ENCODE measurements at places on chromosomes 3 and 15. TPM values are rescaled to one million over a fixed set of nuclear protein-coding genes. Genes with fewer than 3 reads are reported as not detected.

Gene DLEC1
- total RNA-seq: 3.3 TPM

Gene SLC27A2
- total RNA-seq: 26.5 TPM

Gene SHC4
- total RNA-seq: 0.50 TPM

Gene LRRN1
- 1.4 TPM for total RNA-seq

Gene ECE2
- total RNA-seq: not detected

Gene TMOD2
- 9.3 TPM for total RNA-seq

Gene PCSK6
- 7.3 TPM for total RNA-seq

Gene CD276
- 31.5 TPM for total RNA-seq

DNA sequence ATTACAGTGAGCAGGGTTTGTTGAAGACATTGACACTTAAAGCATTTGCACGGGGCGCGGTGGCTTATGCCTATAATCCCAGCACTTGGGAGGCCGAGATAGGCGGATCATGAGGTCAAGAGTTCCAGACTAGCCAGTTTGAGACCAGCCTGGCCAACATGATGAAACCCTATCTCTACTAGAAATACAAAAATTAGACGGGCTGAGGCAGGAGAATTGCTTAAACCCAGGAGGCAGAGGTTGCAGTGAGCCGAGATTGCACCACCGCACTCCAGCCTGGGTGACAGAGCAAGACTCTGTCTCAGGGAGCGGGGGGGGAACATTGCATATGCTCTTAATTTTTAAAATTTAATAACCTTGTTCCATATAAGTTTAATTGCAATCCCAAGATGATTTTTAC lies 11.9 kb downstream of the STT3B start:
- no peaks in the 10 kb centered on the region for H3K27me3 ChIP-seq
- H3K4me3 ChIP-seq: no peak overlapping the region
- peaks cover 9% of the 10 kb centered on the region for H3K4me1 ChIP-seq
- no peaks in the 10 kb centered on the region for H3K36me3 ChIP-seq
- H3K27ac ChIP-seq: no peak overlapping the region

- no peak overlapping the region for H3K4me3 ChIP-seq
- H3K27me3 ChIP-seq: no peaks in the 10 kb centered on the region
- no peaks in the 10 kb centered on the region for H3K4me1 ChIP-seq
- no peak overlapping the region for H3K27ac ChIP-seq
These were observed 18.4 kb downstream of the CTXND1 start for GRCh38 chr15:80233581-80233980.

DNA sequence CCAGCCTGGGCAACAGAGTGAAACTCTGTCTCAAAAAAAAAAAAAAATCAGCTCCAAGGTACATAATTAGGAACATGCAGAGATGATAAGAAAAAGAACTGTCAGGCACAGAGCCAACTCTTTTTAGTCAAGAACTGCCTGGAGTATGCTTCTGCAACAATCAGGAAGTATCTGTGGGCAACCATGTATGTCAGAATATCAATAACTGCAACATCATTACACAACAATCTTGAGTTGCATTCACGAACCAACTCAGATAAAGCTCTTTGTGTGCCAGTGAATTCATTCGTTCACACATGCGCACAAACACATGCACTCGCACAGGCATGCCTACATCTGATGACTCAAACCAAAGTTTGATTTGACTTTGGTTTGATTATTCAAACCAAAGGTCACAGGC lies 32.1 kb downstream of the EFHB start:
- no peaks in the 10 kb centered on the region for H3K4me1 ChIP-seq
- H3K27ac ChIP-seq: no peak overlapping the region
- no peaks in the 10 kb centered on the region for H3K36me3 ChIP-seq

DNA sequence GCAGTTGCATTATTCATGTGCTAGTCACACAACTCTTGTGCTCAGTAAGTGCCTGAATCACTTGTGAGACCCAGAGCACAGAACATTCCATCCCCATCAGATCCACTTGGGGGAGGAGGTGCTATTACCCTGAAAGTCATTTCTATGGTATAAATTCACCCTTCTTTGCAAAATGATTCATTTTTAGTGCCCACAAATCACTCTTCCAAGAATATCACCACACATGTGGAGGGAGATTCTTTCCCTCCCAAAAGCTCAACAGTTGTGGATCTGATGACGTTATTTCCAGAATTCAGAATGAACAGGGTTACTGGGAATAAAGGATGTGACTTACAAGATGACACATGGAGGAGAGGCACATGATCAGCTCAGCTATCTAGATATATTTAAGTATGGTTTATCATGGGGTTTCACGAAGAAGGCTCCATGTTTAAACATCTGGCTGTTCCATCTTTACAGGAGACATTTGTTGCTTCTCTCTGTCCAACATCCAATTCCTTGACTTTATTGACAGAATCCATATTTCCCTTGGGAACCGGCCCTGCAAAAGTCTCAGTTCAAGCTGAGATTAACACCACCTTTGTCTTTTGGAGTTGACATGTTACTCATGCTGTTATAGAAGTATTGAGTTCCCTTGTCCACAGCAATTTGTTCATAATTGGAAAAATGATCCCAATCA lies 214.2 kb upstream of the PROK2 start:
- no peaks in the 10 kb centered on the region for H3K4me1 ChIP-seq
- H3K36me3 ChIP-seq: no peaks in the 10 kb centered on the region
- no peaks in the 10 kb centered on the region for H3K27me3 ChIP-seq
- no peak overlapping the region for H3K27ac ChIP-seq
- H3K4me3 ChIP-seq: no peak overlapping the region

DNA sequence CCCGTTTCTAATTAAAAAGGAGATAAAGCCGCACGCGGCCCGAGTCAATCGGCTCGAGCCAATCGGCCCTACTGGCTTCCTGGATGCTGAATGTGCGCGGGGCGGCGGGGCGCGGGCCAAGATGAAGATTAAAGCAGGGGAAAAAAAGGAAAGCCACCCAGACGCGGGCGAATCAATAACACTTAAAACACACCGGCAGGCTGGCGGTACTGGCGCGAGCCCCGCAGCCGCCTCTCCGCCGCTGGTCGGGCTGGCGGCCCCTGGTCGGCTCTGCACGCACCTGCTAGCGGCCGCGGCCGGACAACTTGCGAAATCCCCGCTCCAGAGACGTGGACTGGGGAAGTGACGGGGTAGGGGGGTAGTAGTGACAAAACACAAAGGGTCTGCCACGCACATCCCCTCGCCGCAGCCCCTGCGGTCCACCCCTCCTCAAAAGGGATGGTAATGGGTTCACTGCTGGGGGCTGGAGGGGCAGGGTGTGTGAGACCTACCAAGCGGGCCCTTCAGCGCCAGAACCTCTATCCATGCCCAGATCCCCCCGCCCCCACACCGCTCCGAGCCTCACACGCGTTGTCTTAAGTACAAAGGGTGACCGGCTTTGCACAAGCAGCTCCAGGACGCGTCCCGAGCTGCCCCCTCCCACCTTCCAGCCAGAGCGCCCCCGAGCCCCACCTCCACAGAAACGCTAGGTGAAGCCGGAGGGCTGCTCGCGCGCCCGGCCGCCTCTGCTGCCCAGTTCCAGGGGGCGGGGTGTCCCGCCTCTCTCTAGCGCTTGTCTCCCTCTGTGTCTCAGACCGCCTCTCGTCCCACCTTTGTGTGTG lies 1.4 kb downstream of the WNT7A start:
- no peaks in the 10 kb centered on the region for H3K4me1 ChIP-seq
- peaks cover 38% of the 10 kb centered on the region for H3K27me3 ChIP-seq

- no peaks in the 10 kb centered on the region for H3K36me3 ChIP-seq
- H3K4me1 ChIP-seq: no peaks in the 10 kb centered on the region
- H3K27me3 ChIP-seq: no peaks in the 10 kb centered on the region
- peak; percentile 71 for DNase-seq
These were observed 93.9 kb upstream of the RASGRF1 start for GRCh38 chr15:79184465-79184892.

GRCh38 chr15:85709250-85709649 lies 85.5 kb downstream of the KLHL25 start:
- H3K27ac ChIP-seq: no peak overlapping the region
- no peaks in the 10 kb centered on the region for H3K27me3 ChIP-seq
- peaks cover 9% of the 10 kb centered on the region for H3K36me3 ChIP-seq
- no peak overlapping the region for H3K4me3 ChIP-seq
- H3K4me1 ChIP-seq: peaks cover 5% of the 10 kb centered on the region

- no peaks in the 10 kb centered on the region for H3K27me3 ChIP-seq
- no peak overlapping the region for H3K27ac ChIP-seq
- no peak for DNase-seq
- H3K4me3 ChIP-seq: no peak overlapping the region
These were observed 268.6 kb downstream of the RORA start for GRCh38 chr15:60960517-60960916.

GRCh38 chr3:98536456-98537017 lies 4.8 kb downstream of the GPR15 start:
- H3K27ac ChIP-seq: no peak overlapping the region
- H3K4me3 ChIP-seq: no peak overlapping the region
- DNase-seq: no peak
- H3K36me3 ChIP-seq: no peaks in the 10 kb centered on the region

GRCh38 chr3:60919296-60919695 lies 332.0 kb downstream of the FHIT start:
- no peak overlapping the region for H3K27ac ChIP-seq
- no peak overlapping the region for H3K4me3 ChIP-seq
- no peaks in the 10 kb centered on the region for H3K36me3 ChIP-seq
- no peak for DNase-seq

DNA sequence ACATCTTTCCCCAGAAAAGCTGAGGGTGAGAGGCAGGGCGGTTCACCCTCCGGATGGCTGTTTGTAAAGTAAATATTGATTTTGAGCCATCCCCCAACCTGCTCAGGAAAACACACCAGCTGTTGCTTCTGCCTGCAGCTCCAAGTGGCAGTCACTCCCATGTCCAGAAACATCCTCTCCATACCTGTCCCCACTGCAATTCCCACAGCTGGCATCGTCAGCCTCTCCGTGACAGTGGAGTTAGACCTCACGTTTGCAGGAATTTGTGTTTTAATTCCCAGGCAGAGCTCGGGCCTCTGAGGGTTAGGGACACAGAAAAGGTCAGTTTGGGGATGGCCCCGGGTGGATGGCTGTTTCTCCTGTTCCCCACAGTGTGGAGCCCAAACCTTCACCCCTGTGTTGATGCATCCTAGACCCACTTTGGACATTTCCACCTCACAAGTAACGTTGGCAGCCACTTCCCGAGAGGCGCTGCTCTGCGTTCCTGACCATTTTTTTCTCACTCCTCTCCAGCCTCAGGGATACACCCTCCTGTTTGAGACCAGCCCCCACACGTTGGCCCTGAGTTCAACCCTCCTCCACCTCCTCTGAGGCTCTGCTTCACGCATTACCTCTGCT lies 11.8 kb upstream of the FAM174B start:
- no peaks in the 10 kb centered on the region for H3K4me1 ChIP-seq
- peak; percentile 74 for DNase-seq
- H3K36me3 ChIP-seq: no peaks in the 10 kb centered on the region

- no peak for DNase-seq
- peaks cover 18% of the 10 kb centered on the region for H3K36me3 ChIP-seq
- H3K4me3 ChIP-seq: no peak overlapping the region
- no peak overlapping the region for H3K27ac ChIP-seq
- peaks cover 10% of the 10 kb centered on the region for H3K4me1 ChIP-seq
These were observed 283.8 kb downstream of the BBX start for GRCh38 chr3:107806536-107806935.

DNA sequence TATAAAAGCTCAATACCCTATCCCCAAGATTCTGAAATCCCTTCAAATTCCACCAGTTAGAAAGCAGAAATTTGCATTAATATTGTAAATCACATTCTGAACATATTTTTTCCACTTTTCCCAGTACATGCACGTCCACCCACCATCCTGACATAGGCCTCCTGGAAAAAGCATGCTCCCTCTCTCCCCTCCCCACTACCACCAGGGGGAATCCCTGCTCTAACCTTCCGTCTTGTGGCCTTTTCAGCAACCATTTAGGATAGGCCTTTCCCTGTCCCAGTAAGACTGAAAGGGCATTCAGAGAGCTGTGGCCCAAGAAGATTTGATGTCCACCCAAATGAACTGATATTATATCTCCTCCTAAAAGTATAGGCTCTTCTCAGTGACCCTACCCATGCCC lies 182.1 kb downstream of the ARRDC4 start:
- H3K27me3 ChIP-seq: no peaks in the 10 kb centered on the region
- no peak for DNase-seq
- H3K36me3 ChIP-seq: no peaks in the 10 kb centered on the region
- H3K27ac ChIP-seq: no peak overlapping the region
- H3K4me1 ChIP-seq: no peaks in the 10 kb centered on the region

- H3K36me3 ChIP-seq: no peaks in the 10 kb centered on the region
- H3K27ac ChIP-seq: no peak overlapping the region
- DNase-seq: no peak
- no peaks in the 10 kb centered on the region for H3K27me3 ChIP-seq
- no peaks in the 10 kb centered on the region for H3K4me1 ChIP-seq
These were observed 7.0 kb downstream of the MINDY4B start for GRCh38 chr3:150898046-150898754.

DNA sequence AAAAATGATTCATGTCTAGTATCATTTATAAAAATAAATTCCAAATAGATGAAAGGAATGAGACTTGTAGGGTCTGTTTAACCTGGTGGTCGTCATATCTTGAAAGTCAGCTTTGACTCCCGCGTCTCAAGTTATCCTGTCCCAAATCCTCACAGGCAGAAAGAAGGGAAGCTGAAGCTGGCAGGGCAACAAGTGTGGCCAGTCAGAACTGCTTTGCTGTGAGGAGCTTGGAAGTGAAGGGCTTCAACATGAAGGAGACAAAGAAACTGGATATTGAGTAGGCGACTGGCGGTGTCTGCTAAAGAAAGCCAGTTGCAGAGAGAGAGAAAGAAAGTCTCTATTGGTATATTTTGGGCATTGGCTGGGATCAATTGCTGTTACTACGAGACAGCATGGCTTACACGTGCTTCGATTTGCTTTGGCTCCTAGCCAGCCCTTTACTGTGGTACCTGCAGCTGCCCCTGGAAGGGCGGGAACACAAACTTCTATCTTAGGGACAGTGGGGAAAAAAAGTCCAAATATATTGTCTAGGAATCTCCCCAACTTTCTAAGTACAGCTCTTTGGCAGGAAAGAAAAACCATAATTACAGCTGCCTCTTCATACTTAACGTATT lies 107.2 kb downstream of the CHST2 start:
- H3K27ac ChIP-seq: no peak overlapping the region
- H3K4me1 ChIP-seq: no peaks in the 10 kb centered on the region
- no peak overlapping the region for H3K4me3 ChIP-seq
- H3K36me3 ChIP-seq: no peaks in the 10 kb centered on the region
- H3K27me3 ChIP-seq: no peaks in the 10 kb centered on the region
- DNase-seq: no peak

GRCh38 chr3:36679384-36680200 lies 84.8 kb downstream of the DCLK3 start:
- DNase-seq: no peak
- H3K36me3 ChIP-seq: no peaks in the 10 kb centered on the region
- H3K27me3 ChIP-seq: no peaks in the 10 kb centered on the region

- H3K27ac ChIP-seq: peak overlapping the region; percentile 40
- no peaks in the 10 kb centered on the region for H3K36me3 ChIP-seq
- no peaks in the 10 kb centered on the region for H3K27me3 ChIP-seq
- DNase-seq: peak; percentile 84
- H3K4me3 ChIP-seq: peak overlapping the region; percentile 72
These were observed 3.4 kb downstream of the VILL start for GRCh38 chr3:37993820-37994638.

- H3K4me1 ChIP-seq: peaks cover 17% of the 10 kb centered on the region
- no peak for DNase-seq
- H3K27ac ChIP-seq: no peak overlapping the region
- no peaks in the 10 kb centered on the region for H3K27me3 ChIP-seq
These were observed 42.1 kb downstream of the IGF1R start for GRCh38 chr15:98690272-98690950.
